ENCODE measurements at places on chromosomes 7 and 10.
A peak's percentile ranks its signal among the peaks of the same experiment; 100 is the strongest.

GRCh38 chr10:14567421-14567820 lies 207.3 kb downstream of the FAM107B start:
- DNase-seq, result no peak

GRCh38 chr10:132989476-132990415 lies 47.4 kb upstream of the CFAP46 start:
- DNase-seq, result no peak

- DNase-seq, result no peak
These were observed 124.8 kb downstream of the CPED1 start for GRCh38 chr7:121113288-121113687.

GRCh38 chr7:134522601-134523000 lies 4.8 kb upstream of the AKR1B10 start:
- DNase-seq, result no peak

- DNase-seq, result no peak
These were observed 30.3 kb upstream of the R3HCC1L start for GRCh38 chr10:98104125-98104524.

- no peak for DNase-seq
These were observed 94.6 kb upstream of the MACROH2A2 start for GRCh38 chr10:69957886-69958555.

- no peak for DNase-seq
These were observed 186.7 kb upstream of the PLXDC2 start for GRCh38 chr10:19629567-19629966.

DNA sequence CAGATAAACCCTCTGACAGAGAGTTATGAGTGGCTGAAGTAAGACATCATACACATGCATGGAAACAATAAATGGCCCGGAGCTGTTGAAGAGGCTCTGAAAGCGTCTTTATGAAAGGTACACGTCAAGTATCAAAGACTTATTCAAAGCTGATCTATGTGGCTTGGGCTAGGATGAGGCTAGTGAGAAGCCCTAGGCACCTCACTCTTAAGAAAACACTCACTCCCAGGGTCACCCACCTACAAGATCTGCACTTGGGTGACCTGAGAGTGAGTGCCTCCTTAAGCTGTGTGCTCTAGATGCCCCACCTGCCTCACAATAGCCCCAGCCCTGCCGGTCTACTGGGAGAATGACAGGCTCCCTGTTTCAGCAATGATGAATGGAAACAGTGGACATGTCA lies 1.1 kb upstream of the GIMAP1 start:
- DNase-seq, result no peak

GRCh38 chr7:104943502-104944343 lies 70.3 kb upstream of the KMT2E start:
- DNase-seq, result peak; percentile 74

GRCh38 chr10:65788271-65788670 lies 1137.6 kb upstream of the LRRTM3 start:
- DNase-seq, result no peak

- no peak for DNase-seq
These were observed 68.2 kb downstream of the SLC37A3 start for GRCh38 chr7:140330128-140330527.

GRCh38 chr10:124688386-124688785 lies 55.8 kb downstream of the FAM53B start:
- DNase-seq, result no peak

GRCh38 chr7:27652518-27652917 lies 10.2 kb downstream of the HIBADH start:
- no peak for DNase-seq

DNA sequence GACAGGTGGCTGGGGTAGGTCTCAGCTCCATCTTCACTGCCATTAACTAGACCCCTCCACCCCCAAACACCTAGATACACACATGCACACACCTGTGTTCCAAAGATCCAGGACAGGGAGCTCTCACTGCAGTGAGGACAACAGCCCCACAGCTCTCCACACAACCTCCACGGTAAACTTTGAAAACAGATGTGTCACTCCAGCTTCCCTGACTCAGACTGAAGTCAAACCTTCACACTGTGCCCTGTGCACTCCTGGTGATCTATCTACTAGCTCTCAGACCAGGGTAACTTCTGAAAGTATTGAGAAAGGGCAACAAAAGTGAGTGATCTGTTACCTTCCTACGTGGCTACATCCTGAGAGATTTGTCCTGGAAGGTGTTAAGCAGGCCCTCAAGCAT lies 519.8 kb downstream of the XPNPEP1 start:
- DNase-seq, result no peak

DNA sequence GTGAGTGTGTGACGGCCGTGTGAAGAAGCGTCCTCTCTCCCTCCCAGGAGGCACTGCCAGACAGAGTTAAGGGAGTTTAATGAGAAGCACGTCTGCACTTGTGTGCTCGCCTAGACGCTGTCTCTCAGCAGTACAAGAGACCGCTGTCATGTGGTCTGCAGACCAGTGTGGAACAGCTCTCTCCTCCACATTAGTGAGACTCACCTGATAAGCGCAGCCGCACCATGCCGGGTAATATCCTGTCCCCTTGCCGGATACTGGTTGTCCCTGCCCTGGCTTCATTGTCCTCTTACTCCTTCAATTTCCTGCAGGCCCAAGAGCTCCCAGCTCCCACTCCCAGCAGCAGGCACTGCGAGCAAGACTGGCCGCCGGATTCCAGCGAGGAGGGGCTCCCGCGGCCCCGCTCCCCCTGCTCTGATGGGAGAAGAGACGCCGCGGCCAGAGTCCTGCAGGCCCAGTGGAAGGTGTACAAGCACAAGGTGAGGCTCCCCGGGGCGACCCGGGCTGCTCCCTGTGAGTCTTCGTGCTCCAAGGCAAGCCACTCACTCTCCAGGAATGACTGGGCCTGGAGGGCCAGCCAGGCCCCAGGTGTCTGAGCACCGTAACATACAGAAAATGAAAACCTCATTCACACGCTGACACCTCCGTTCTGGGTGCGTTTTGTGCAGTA lies 33.5 kb upstream of the TTYH3 start:
- no peak for DNase-seq

DNA sequence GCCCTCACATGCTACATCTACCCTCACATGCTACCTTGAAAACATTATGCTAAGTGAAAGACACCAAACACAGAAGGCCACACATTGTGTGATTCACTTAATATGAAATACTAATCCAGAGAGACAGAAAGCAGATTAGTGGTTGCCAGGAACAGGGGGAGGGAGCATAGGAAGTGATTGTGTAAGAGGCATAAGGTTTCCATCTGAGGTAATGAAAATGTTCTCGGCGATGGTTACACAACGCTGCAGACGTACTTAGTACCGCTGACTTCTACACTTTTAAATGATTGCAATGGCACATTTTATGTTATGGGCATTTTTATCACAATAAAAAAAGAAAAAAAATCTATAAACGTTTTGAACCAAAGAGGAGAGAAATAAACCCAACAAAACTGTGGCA lies 742.3 kb downstream of the TYW1 start:
- DNase-seq, result no peak

GRCh38 chr10:71436268-71437125 lies 39.8 kb downstream of the CDH23 start:
- no peak for DNase-seq

- no peak for DNase-seq
These were observed 256.0 kb downstream of the AHR start for GRCh38 chr7:17554341-17555015.

DNA sequence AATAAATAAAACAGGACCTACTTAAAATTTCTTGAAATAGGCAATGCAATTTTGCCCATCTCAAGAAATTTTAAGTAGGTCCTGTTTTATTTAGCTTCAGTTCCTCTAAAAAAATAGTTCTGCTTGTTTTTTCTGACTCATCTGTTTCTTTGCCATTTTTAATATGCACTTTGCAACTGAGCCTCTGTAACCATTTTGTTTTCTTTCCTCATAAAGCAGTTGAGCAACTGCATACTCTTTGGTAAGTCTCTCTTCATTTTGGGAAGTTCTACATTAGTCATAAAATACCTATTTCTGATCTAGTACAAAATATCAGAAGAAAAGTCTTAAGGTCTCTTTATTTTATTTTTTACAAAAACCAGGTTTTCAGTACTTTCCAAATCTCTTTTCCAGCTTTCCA lies 18.0 kb downstream of the TAS2R40 start:
- DNase-seq, result no peak

- DNase-seq, result no peak
These were observed 182.4 kb downstream of the TPK1 start for GRCh38 chr7:144653449-144653848.

DNA sequence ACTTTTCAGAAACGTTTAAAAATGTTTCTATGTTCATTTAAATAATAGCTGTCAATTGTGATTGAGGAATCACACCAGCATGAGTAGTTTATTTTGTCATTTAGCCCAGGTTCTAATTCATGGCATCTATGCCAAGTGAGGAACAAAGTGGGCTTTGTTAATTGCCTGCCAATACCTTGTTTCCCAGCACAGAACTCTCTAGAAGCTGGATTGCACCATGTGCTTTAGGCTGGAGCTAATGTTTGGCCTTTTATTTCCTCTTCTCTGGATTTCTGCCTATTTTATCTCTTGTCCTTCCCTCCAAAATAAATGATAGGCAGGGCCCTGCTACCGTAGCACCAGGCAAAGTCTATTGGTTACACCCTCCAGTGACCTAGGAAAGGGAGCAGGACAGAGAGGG lies 109.9 kb upstream of the ITGB1 start:
- DNase-seq, result no peak

DNA sequence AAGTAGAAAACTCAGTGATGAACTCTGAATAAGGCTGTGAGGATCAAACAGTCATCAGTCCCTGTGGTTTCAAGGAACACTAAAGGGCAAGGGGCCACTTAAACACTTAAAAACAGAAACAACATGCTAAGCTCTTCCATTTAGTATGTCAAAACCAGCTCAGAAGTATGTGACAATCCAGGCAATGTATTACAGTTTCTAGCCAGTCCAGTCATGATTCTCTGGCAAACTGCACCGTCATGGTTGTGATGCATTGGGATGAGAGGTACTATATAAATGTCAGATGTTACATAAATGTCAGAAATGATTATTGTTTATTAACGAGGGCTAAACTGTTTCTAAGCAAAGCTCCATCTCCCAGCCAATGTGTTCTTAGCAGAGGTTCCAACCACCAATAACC lies 4.7 kb upstream of the CREB5 start:
- no peak for DNase-seq

- no peak for DNase-seq
These were observed 80.5 kb upstream of the TAS2R16 start for GRCh38 chr7:123075838-123076467.

DNA sequence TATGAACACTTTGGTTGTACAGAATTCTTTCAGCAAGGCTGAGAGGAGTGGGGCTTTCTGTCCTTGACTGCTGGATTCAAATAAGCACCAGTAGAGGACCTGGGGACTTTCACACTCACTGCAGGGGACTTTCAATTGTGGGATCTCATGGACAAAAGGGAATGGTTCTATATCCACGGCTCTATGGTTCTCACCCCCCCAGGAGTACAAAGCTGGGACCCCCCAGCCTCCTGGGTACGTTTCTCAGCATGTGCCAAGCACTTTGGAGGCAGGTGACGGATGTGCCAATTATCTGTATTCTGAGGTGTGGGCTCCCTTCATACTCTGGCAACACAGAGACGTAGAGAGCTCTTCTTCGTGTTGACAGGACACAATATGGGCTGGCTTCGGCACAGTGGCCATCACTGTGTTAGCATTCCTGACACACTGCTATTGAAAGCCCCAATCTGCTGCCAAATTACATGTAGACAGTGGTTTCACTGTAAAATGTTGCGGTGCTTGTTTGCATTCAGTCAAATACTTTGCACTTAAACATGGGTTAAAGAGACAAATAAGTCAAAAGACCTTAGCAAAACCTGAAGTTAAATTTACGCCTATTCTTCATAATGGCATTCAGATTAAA lies 92.7 kb upstream of the SAMD8 start:
- no peak for DNase-seq

GRCh38 chr10:28426392-28427159 lies 106.3 kb upstream of the WAC start:
- DNase-seq, result no peak

DNA sequence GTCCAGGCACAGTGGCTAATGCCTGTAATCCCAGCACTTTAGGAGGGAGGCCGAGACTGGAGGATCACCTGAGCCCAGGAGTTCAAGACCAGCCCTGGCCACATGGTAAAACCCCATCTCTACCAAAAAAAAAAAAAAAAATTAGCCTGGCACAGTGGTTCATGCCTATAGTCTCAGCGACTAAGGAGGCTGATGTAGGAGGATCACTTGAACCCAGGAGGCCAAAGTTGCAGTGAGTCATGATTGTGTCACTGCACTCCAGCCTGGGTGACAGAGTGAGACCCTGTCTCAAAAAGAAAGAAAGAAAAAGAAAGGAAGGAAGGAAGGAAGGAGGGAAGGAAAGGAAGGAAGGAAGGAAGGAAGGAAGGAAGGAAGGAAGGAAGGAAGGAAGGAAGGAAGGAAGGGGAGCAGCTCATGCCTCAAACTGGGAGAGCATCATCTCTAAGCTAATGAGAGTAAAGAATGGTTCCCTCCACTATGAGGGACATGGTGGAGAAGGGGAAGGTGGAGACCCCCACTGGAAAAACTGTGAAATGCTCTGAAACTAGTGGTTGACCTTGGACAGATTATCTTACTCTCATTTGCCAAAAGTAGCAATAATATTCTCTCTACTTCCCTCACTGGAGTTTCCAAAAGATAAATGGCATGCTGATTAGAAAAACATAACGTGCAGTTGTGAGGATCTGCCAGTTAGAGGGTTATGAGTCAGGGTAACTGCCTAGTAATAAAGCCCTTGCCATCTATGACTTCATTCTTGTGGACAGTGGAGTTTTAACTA lies 16.8 kb downstream of the GIMAP5 start:
- peak; percentile 47 for DNase-seq

- no peak for DNase-seq
These were observed 9.9 kb downstream of the XPNPEP1 start for GRCh38 chr10:109913306-109913892.

- no peak for DNase-seq
These were observed 38.9 kb upstream of the YAE1 start for GRCh38 chr7:39527296-39527695.

- no peak for DNase-seq
These were observed 111.2 kb downstream of the GALNT11 start for GRCh38 chr7:152136686-152137085.

GRCh38 chr10:49104323-49104722 lies 11.0 kb downstream of the VSTM4 start:
- DNase-seq, result no peak

- DNase-seq, result no peak
These were observed 58.1 kb upstream of the ST8SIA6 start for GRCh38 chr10:17512341-17513001.

DNA sequence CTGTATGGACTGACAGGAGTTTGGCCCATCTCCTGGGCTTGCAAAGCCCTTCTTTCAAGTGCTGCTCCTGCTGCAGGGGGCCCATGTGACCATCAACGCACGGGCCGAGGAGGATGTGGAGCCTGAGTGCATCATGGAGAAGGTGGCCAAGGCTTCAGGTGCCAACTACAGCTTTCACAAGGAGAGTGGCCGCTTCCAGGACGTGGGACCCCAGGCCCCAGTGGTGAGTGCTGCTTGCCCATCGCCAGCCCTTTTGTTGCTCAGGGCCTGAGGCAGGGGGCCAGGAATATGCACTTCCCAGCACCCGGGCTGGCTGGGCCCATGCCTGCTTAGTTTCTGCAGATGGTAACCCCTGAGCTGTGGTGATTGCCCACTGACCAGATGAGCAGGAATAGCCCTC lies 8.7 kb downstream of the PGAM2 start:
- peak; percentile 18 for DNase-seq

- no peak for DNase-seq
These were observed 120.0 kb upstream of the TCERG1L start for GRCh38 chr10:131431533-131431932.

- DNase-seq, result peak; percentile 91
These were observed at the start of gene EXOC6 for GRCh38 chr10:92848441-92849233. Gene EXOC6, plus strand, starts transcription at chr10:92848520. Its CDS starts 14 bp downstream, at chr10:92848534.

- no peak for DNase-seq
These were observed 269.6 kb downstream of the MDFIC start for GRCh38 chr7:115191526-115191925.
